ENCODE measurements at places on chromosomes 6 and 20.

GRCh38 chr20:19889011-19889953, 127.9 kb upstream of the NAA20 start:
- DNase-seq = no peak

DNA sequence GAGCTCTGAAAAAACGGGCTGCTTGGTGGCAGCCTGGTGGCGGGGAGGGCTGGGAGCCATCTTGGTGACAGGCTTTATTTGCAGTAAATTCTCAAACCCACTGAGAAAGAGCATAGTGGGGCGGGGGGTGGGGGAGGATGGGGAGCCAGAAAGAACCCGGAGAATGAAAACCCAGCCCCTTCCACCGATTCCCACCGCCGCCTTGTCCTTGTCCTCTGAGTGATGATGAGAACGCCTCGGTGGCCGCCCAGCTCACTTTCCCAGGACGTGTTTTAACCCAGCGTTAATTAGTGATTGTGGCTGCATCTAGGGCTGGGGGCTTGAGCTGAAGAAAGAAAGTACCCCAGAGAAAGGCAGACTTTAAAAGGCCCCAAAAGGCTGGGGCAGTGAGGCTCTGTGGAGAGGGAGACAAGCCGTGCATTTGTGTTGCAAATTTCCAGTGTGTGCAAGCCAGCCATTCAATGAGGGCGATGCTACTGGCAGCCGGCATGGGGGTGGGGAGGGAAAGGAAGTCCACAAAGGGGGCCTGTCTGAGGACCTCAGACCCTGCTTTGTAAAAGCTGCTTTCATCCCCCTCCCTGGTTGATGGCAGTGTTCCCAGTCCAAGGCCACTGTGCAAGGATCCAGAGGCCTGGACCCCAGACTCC, 6.2 kb upstream of the GHRH start:
- DNase-seq = no peak

DNA sequence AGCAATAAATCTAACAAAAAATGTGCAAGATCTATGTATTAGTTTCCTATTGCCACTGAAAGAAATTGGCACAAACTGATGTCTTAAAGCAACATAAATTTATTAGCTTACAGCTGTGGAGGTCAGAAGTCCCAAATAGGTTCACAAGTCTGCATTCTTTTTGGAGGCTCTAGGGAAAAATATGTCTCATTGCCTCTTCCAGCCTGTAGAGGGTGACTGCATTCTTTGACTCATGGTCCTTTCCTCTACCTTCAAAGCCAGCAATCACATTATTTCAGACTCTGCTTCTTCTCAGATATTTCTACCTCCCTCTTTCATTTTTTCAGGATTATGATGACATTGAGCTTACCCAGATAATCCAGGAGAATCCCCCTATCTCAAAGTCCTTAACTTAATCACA, 1531.1 kb downstream of the KHDRBS2 start:
- DNase-seq = no peak

GRCh38 chr6:85620308-85620707, 22.4 kb downstream of the SYNCRIP start:
- DNase-seq = no peak

DNA sequence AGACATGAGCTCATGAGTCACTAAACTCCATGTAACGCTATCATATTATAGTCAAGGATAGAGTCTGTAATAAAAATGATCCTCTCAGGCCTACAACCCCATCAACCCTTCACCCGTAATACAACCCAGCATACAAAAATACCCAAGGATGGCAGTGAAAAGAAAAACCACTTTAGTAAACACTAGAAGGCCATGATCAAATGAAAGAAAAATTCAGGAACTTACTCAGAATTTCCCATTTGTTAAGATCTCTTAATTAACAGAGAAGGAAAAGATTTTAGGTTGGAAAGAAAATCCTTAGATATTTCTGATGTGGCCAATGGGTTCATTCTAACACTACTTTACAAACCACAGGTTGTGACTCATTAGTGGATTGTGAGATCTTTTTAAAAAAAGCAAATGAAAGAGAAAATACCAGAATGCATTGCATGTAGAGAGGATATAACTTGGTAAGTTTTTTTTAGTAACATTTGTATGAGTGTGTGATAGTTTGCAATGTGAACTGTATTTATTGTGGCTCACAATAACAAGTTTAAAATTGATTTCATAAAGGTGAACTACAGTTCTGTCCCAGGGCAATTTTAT, 8.0 kb upstream of the UBE2J1 start:
- no peak for DNase-seq

DNA sequence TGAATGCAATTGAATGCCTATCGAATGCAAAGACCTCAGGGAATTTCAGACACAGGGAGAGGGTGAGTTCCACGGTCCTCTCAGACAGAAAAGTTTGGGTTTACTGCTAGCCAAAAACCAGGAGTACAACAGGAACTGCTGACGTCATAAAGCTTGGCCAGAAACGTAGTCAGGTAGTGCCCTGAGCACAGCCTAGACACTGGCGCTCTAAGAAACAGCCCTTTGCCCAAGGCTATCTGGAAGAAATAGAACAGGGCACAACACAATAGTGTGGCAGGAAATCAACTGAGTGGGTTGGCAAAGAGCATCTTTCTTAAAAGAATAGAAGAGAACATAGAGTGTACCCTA, 58.0 kb downstream of the GFOD1 start:
- no peak for DNase-seq

- no peak for DNase-seq
Measured at GRCh38 chr6:157552081-157552747, 171.2 kb downstream of the ZDHHC14 start.

GRCh38 chr6:37579444-37580067, 79.9 kb upstream of the CCDC167 start:
- DNase-seq = no peak

DNA sequence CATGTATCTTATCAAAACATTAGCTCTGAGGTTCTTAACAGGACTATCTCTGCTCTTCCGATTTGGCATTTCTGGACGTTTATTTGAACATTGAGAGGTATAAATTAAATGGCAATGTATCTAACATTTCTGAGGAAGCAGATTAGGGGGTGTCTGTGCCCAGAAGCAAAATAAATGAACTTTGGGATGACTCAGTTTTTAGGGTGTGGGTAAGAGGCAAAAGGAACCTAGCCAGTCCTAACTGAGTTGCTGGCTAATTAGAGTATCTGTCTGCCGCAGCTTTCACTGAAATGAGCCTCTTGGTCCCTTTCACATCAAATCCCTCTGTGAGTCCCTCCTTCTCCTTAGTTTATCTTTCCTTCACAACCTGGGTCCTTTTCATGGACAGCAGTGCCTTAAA, 1.1 kb downstream of the RNF144B start:
- no peak for DNase-seq

GRCh38 chr20:48492015-48492714, 335.6 kb downstream of the PREX1 start:
- DNase-seq = no peak

- no peak for DNase-seq
Measured at GRCh38 chr6:89834884-89835792, 5.5 kb downstream of the CASP8AP2 start.

GRCh38 chr6:156131221-156131903, 645.8 kb upstream of the ARID1B start:
- DNase-seq = no peak

DNA sequence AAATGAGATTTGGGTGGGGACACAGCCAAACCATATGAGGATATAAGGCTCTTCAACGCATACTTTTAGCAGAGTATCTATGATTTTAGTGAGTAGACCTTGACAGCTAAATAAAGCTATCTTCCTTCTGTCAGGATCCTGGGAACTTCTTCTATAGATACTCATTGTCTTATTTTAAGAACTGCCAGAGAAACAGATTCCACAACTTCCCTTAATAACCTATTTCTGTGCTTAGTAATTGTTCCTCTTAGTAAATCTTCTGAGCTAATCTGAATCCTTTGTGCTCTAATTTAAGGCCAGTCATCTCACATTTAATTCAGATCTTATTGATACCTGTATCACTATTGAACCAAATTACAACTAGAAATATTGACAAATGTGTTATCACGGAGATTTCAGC, 64.0 kb upstream of the CEP85L start:
- no peak for DNase-seq

- no peak for DNase-seq
Measured at GRCh38 chr20:46774943-46775560, 65.6 kb downstream of the SLC2A10 start.

GRCh38 chr6:149977221-149977620, 13.5 kb downstream of the ULBP1 start:
- no peak for DNase-seq

GRCh38 chr6:124955108-124955856, 7.0 kb upstream of the RNF217 start:
- DNase-seq = no peak

GRCh38 chr20:4190792-4191519, 175.6 kb upstream of the RNF24 start:
- DNase-seq = no peak
